ENCODE measurements at places on chromosomes 12 and 14.

DNA sequence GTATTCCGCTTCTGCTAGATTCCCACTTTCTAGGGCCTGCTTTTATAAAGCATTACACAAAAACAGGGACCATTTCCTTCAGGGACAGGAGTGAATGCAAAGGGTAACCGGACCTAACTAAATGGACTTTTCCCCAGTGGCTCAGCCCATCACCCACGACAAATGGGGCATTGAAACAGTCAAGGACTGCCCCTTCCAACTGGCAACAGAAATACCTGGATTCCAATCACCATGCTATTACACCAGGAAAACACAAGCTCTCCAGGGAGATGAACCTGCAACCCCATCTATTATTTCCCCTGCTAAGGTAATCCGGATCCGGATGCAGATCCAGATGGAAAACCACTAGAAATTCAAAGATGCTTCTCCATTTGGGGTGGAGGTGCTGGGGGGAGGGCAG lies 1.0 kb downstream of the MPHOSPH9 start:
- no peak for DNase-seq

- DNase-seq, result no peak
Measured at GRCh38 chr14:74720526-74720925, 7.6 kb downstream of the FCF1 start.

DNA sequence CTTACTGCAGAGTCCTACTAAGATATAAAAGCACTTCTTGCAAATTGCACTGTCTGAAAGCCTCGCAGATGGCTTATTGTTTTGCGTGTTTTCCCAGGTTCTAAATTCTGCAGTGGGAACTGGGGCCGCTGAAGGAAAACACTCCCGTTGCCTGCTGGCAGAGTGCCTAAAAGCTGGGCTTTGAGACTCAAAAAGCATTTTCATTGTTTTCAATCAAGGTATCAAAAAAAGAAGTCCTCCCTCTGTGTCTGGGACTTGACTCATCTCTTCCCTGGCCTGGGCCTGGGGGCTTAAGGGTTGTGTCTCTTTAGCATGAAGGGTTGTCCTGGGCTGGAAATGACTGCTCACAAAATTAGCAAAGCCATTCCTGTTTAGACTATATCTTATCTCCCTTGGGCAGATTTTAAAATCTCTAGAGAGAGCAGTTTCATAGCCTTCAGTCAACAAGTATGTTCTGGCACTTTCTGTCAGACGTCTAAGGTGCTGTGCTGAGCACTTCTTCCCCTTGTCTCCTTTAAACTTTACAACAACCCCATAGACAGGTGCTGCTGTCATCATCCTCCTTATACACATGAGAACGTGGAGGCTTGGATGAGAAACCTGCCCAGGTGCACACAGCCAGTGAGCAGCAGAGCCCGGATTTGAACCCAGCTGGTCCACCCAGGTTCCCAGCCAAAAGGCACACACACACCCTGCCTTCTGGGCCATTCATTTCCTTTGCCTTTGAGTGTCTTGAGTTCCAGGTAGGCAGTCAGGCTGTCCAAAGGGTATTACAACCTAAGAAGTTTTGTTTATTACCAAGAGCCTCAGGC lies 31.1 kb downstream of the ELK3 start:
- no peak for DNase-seq

DNA sequence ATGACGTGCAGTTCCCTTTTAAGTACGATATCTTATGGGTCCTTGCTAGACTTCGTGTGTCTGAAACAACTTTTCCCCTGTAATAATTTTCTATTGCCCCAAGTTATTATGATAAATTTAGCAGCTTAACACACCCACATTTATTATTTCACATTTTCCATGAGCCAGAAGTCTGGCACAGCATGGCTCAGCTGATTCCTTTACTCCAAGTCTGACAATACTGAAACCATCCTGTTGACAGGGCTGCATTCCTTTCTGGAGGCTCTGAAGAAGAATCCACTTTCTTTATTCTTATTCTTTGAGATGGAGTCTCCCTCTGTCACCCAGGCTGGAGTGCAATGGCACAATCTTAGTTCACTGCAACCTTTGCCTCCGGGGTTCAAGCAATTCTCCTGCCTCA lies 80.9 kb downstream of the DENND5B start:
- DNase-seq, result no peak

- no peak for DNase-seq
Measured at GRCh38 chr12:58189030-58189429, 247.7 kb downstream of the ATP23 start.

DNA sequence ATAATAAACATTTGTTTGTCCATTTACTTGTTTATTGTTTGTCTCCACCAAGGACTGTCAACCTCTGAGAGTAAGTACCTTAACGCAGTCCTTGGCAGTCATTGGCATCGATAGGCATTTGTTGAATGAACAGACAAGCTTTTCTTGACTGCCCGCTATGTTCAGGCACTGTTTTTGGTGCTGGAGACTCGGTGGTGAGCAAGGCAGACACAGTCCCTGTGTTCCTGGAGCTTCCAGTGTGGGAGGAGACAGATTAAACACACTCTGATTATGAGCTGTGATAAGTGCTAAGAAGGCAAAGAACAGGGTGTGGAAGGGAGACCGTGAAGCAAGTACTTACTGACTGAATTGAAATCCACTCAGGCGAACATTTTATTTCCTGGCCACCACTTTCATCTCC lies 1.2 kb downstream of the ATP6V0A2 start:
- no peak for DNase-seq
